ENCODE measurements at places on chromosomes 5 and 9.

- DNase-seq = no peak
Measured at GRCh38 chr9:69357030-69357775, 32.2 kb downstream of the ENTREP1 start.

GRCh38 chr9:132372177-132373095 lies 17.6 kb upstream of the SETX start:
- DNase-seq = no peak

DNA sequence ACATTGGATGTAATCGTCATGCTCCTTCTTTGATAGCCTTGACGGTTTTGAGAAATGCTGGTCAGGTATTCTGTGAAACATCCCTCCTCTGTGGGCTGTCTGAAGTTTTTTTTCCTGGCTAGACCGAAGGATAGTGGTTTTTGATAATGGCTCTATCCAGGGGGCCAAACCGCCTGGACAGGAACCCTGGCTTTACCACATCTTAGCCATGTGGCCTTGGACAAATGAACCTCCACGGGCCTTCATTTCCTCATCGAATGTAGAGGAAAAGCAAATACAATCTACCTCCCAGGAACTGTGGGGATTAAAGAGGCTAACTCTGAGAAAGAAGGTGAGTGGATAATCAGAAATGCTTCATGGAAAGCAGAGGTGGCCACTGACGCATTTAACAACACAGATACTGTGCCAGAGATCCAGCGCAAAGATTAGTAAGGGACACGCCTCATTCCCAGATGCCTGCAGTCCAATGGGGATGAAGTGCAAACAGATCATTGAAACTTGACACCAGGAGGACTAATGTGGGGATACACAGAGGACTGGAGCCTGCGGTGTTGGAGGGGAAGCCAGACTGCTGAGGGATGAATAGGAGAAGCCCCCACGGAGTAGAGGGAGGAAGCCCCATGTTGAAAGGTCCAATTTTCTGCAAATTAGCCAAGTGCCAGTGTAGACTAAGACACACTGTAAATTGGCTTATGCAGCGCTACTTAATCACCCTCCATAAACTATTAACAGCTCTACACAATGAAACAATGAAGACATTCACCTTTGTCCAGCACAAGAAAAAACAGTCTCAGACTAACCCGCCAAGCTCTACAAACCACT lies 41.6 kb downstream of the MYO10 start:
- peak; percentile 95 for DNase-seq

- DNase-seq = no peak
Measured at GRCh38 chr9:34140853-34141252, 14.4 kb upstream of the DCAF12 start.

- no peak for DNase-seq
Measured at GRCh38 chr9:69411931-69412740, 87.1 kb downstream of the ENTREP1 start.

GRCh38 chr9:122015170-122015821 lies 77.8 kb downstream of the TTLL11 start:
- DNase-seq = no peak

DNA sequence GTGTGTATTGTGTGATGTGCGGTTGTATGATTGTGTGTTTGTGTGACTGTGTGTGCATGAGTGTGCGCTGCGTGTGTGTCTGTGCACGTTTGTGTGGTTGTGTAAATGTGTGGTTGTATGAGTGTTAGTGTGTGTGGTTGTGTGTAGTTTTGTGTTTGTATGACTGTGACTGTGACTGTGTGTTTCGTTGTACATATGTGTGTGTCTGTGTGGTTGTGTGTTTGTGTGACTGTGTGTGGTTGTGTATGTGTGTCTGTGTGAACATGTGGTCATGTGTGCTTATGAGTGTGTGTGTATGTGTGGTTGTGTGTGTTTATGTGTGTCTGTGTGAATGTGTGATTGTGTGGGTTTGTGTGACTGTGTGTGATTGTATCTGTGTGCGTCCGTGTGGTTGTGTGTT lies 197.8 kb downstream of the TTLL11 start:
- no peak for DNase-seq

GRCh38 chr5:111119856-111120255 lies 27.7 kb downstream of the WDR36 start:
- no peak for DNase-seq

DNA sequence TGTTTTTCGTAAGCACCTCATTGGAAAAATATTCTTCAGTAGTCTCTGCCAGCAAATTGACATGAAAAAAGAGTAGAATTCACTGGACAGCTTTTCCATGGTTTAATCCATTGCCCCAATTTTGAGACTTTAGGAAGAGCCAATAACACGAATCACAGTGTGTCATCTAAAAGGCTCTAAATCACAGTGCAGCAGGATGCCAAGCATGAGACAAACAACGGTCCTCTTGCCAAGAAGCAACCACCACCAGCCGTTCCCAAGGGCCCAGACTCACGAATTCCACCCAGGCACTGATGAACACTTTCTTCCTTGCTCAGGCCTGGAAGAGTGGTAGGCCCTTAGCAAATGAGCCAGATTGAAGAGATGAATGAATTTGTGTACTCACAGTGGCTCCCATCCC lies 18.3 kb upstream of the IRX4 start:
- DNase-seq = peak; percentile 61

DNA sequence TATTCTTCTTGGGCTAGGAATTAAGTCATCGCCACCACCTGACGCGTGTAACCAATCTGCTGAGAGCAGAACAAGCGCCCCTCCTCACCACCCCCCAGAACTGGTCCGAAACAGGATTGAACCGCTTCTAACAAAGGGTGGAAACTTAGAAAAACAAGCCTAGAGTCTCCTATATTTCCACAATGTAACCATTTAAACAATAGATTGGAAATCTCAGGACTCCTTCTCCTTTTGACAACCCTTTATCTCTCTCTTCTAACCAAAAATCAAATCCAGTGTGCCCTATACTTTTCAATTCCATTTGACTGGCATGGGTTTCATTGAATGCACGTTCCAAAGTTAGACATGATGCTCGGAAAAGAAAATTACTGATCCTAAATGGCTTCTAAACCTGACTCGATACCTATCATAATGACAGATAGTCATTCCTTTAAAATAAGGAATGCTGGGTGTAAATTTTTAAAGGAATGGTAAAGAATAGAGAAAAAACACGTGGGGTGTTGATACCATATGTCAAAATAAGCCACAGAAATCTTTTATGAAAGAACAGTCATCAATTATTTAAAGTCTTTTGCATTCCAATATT lies 1.2 kb downstream of the ARRDC3 start:
- peak; percentile 87 for DNase-seq

GRCh38 chr9:110997847-110998246 lies 40.4 kb downstream of the LPAR1 start:
- peak; percentile 45 for DNase-seq

GRCh38 chr5:128237546-128237945 lies 154.0 kb downstream of the SLC12A2 start:
- DNase-seq = peak; percentile 64

- no peak for DNase-seq
Measured at GRCh38 chr5:102077920-102078319, 218.2 kb downstream of the SLCO4C1 start.

DNA sequence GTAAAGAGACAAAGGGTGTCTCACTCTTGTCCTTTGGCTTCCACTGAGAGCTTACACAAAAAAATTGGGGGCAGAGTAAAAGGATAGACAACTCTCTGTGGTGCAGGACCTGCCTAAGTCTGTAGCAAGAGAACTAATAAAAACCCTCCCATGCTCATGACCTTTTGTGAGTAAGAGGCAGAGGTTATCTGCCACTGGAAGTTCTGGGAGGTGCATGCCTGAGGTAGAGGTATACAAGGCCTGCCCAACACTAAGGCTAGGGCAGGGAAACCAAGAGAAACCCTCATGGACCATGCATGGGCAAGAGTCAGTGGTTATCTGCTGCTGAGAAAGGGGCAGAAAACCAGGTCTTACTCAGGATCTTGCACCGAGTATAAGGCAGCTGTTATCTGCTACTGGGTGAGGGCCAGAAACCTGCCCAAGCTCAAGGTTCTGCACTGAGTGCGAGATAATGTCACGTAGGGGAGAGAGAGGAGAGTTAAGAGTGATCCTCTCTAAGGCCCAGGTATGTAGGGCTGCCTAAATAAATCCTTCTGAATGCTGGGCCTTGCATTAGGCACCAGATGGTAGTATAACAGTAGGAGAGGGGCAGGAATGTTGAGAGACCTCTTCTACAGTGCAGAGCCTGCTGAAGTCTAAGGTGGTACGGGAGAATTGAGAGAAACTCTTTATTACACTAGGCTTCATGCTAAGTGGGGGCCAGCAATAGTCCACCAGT lies 143.4 kb downstream of the MACROH2A1 start:
- DNase-seq = no peak

DNA sequence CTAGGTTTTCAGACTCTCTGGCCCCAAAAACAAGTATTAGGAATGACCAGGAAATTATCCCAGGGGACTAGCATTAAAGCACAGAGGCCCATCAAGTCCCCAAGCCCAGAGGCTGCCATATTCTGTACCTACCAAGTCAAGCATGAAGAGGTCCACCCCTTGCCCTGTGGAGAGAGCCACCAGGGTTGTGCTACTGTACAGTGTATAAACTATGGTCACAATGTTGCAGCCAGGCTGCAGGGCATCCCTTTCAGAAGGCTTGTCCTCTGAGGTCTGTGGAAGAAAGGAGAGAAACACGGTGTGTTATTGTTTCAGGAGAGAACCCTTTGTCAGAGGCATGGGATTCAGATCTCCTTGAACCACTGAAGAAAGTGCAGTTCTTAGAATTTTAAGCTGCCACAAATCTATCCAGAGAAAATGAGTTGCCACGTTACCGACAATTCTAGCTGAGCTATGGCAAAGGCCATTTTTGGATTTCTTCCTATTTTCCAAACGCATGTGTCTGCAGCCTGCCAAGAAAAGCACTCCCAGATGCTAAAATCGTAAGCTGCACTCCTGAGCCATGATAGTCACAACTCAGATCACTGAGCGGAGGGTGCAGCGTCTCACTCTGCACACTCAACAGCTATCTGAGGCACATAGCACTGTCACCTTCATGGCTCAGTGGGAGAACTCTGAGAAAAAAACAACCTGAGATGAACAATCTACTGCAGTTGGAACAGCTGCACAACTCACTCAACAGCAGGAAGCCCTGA lies 45.5 kb upstream of the SPATA31E1 start:
- peak; percentile 19 for DNase-seq

- no peak for DNase-seq
Measured at GRCh38 chr5:36584009-36584875, 22.2 kb upstream of the SLC1A3 start.

GRCh38 chr5:141605523-141606277 lies 13.1 kb downstream of the DIAPH1 start:
- peak; percentile 47 for DNase-seq

GRCh38 chr5:169287529-169287928 lies 13.4 kb downstream of the SLIT3 start:
- no peak for DNase-seq

GRCh38 chr5:18141222-18141621 lies 507.0 kb downstream of the TAF11L14 start:
- no peak for DNase-seq

DNA sequence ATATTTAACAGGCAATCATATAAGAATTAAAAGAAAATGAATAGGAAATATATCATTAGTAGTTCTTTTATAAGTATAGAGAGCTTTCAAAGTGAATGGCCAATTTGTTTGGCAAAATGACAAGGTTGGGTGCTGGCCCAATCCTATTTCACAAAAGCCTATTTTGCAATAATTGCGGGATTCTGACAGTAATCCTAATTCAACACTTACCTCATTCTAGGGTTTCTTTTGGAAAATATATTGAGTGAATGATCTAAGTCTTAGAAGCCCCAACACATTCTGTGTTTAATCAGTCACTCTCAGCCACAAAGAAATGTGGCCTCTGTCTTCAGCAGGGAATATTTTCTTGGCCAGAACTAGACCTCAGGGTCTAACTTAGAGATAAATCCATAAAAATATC lies 835.9 kb upstream of the ZNF608 start:
- peak; percentile 57 for DNase-seq

DNA sequence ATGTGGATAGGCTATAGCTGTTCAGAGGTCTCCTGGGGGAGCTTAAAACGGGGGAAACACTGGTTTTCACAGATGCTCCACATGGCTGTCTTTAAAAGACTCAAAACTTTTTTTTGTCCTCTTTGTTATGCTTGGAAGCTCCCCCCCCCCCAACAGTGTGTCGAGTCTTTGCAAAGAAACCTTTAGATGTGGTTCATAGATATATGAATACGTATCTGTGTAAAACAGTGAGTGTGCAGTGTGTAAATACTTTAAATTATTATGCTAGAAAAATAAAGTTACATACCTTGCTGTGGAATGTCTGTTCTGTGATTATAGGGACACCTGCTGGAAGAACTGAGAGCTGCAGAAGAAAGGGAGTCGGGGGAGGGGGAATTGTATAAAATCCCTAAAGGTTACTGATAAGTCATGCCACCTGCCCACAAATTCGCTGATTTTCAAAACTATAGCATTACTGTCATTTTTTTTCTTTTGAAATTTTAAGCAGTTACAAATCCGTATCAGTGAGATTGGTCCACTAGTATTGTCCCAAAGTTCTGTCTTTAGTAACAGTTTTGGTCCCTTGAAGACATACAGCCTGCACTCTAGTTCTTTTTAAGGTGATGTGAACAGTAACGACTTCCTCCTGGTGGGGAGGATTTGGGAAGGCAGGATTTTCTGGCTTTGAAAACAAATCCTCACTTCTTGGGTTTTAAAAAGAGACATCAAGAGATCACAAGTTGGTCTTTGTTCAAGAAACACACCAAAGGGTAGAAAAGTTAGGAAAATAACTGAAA lies 22.9 kb downstream of the RGMB start:
- peak; percentile 81 for DNase-seq

DNA sequence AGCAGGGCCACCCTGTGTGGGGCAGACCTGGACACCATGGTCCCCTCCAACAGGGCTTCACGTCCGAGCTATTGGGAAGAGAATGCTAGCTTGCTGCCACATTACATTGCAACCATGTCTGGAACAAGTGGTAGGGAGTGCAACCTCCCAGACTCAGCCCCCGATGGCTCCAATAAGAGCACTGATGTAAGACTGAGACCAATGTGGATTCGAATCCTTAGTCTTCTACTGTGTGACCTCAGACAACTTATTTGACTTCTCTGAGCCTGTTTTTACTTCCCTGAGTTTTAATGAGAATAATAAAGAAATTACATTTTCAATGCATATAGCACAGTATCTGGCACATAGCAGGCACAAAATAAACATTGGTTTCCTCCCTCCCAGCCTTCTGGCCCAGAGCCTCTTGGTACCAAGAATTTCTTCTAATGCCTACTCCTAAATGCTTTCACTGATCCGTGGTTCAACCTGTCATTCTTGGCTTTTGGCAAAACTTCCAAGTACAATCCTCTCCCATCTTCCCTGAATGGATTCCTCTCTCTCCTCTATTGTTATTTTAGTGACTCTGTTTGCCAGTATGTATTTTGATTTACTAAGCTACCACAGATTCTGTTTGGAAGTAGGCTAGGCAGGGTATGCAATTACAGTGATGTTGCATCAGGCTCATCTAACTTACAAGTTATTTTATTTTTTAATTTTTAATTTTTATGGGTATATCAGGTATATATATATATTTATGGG lies 34.6 kb upstream of the COL15A1 start:
- DNase-seq = peak; percentile 87

DNA sequence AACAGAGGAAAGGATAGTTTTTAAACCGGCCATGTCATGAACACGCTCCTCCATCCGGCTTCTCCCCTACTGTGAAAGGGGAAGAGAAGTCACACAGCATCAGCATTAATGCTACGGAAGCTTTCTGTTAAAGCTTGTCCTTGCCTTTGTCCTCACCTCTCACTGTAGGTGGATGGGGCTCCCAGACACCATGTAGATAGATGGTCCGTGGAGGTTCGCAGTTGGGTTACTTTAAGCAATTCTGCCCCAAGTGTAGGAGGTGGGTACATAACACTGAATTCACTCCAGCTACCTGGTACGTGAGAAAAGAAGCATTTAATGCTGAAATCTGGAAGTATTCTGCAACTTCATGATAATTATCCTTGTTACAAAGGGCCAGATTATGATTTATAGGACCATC lies 165.8 kb downstream of the BAAT start:
- DNase-seq = no peak

Data from fibroblast of skin of right quadriceps (primary cell).